ENCODE measurements at places on chromosomes 7 and 10. TPM values are rescaled to one million over a fixed set of nuclear protein-coding genes. Genes with fewer than 3 reads are reported as not detected.

The RBP3 gene
- total RNA-seq: not detected

The SPDYE6 gene
- 0.33 TPM for total RNA-seq

The STYXL1 gene
- total RNA-seq: 32.3 TPM

The TSPAN13 gene
- total RNA-seq: 29.7 TPM

The TEX36 gene
- total RNA-seq: not detected

The STN1 gene
- 30.1 TPM for total RNA-seq

The SLC39A12 gene
- total RNA-seq: not detected

The ACSL5 gene
- 26.7 TPM for total RNA-seq

The DNAJC30 gene
- total RNA-seq: 3.0 TPM

The SUN3 gene
- total RNA-seq: not detected

The AIFM2 gene
- 2.8 TPM for total RNA-seq

The GJD4 gene
- not detected for total RNA-seq

The MPP7 gene
- total RNA-seq: 0.86 TPM

The TMEM176A gene
- not detected for total RNA-seq

The POLD2 gene
- 87.9 TPM for total RNA-seq

The GRM3 gene
- total RNA-seq: not detected

The LRRTM3 gene
- not detected for total RNA-seq

The ZNF485 gene
- 1.3 TPM for total RNA-seq

The AASS gene
- total RNA-seq: 18.4 TPM

The WDFY4 gene
- 1.3 TPM for total RNA-seq

The MRC1 gene
- total RNA-seq: 0.38 TPM

The RASA4B gene
- total RNA-seq: 3.8 TPM

The IGFBP1 gene
- total RNA-seq: not detected

The PRSS37 gene
- total RNA-seq: not detected

The CREB3L2 gene
- 30.4 TPM for total RNA-seq

The EBF3 gene
- total RNA-seq: 22.2 TPM

The ERVW-1 gene
- not detected for total RNA-seq

The SYT15B gene
- total RNA-seq: 0.65 TPM

The DNAH11 gene
- 5.3 TPM for total RNA-seq

Data from vein endothelial cell (primary cell).